ENCODE measurements at places on chromosomes 2 and 18. TPM values are rescaled to one million over a fixed set of nuclear protein-coding genes. Genes with fewer than 3 reads are reported as not detected.

IL37 gene
- not detected for total RNA-seq

KIAA2012 gene
- not detected for total RNA-seq

NTSR2 gene
- total RNA-seq: not detected

RGPD4 gene
- total RNA-seq: not detected

NT5DC4 gene
- total RNA-seq: not detected

SKOR2 gene
- not detected for total RNA-seq

C2orf66 gene
- 0.20 TPM for total RNA-seq

REEP1 gene
- total RNA-seq: 0.45 TPM

MPV17 gene
- total RNA-seq: 80.0 TPM

TTR gene
- not detected for total RNA-seq

NPHP1 gene
- total RNA-seq: not detected

KCNE4 gene
- not detected for total RNA-seq

PSMA8 gene
- 1.7 TPM for total RNA-seq

CDH2 gene
- 0.05 TPM for total RNA-seq

SCTR gene
- not detected for total RNA-seq

Measured in T-helper 2 cell treated with Interferon-gamma antibody and Interleukin-4, amounts not matched to agents 100 ng/mL and 5 ng/mL, for 36 hours (primary cell).